Amygdala (tissue), 56 donors: ENCODE measurements at places on chromosomes 4 and X.

DNA sequence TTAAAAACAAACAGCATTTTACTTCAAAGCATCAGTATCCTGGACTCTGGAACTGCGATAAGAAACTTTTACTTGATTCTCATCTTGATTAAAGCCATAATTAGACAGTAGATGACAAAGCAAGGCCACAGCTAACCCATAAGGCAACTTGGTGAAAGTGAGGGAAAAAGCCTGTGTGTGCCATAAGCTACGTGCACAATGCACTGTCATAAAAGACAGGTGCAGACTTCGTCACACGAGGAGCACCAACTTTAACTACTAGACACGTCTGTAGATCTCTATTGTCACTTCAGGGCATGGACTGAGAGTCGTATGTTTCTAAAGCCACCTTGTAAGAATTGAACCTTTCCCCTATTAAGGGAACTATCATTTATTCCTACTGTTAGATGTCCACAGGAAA lies 13.1 kb downstream of the CTPS2 start:
- no peak for DNase-seq

DNA sequence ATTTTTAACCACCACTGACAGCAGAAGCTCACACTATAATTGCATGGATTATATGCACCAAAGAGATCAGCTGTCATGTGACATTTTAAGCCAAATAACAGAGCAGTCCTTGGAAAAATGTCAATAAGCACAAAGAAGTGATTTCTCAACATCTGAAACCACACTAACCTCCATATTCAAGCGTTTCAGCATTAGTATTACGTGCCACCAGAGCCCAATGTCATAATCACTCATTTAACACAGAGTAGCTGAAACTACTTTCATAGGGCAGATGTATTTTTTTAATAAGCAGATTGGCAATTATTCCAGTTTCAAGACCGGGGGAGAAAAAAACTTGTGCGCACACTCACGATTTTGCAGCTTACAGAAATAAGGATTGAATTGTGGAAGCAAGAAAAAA lies 76.6 kb downstream of the SH3KBP1 start:
- no peak for DNase-seq

GRCh38 chrX:69119122-69119521 lies 46.1 kb downstream of the PJA1 start:
- DNase-seq, result no peak

DNA sequence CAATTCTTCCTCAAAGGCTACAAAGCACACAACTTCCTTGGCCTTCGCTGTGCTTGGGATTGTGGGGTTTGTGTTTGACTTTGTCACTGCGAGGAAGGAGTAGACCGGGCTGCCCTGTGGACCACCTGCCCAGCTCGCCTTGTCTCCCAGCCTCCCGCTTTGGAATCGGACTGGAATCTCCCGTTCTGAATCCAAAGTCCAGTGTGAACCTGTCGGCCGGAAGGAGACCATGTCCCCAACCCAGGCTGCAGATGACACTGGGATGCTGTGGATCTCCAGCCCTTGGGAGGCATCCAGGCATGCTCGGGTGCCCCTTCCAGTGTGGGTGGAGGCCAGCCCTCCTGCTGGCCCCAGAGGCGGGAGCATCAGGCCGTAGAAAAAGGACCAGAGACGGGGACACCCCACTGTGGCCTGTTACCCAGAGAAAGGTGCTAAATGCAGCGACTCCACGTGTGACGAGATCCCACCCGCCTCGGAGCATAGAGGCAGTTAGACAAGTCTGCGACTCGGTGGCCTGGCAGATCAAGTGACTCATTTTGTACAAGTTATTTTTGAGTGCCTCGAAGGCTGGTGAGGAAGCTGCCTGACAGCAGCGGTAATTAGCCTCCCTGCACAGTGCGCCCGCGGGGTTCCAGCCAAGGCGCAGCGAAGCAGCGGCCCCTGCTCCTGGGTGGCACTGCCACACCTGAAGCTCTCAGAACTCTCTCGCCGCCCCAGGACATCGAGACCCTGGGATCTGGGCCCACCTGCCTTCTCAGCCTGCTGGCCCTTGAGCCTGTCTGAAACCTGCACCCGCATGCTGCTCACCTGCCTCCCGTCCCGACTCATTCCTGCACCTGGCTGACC lies 57.5 kb downstream of the ADRA2C start:
- no peak for DNase-seq

DNA sequence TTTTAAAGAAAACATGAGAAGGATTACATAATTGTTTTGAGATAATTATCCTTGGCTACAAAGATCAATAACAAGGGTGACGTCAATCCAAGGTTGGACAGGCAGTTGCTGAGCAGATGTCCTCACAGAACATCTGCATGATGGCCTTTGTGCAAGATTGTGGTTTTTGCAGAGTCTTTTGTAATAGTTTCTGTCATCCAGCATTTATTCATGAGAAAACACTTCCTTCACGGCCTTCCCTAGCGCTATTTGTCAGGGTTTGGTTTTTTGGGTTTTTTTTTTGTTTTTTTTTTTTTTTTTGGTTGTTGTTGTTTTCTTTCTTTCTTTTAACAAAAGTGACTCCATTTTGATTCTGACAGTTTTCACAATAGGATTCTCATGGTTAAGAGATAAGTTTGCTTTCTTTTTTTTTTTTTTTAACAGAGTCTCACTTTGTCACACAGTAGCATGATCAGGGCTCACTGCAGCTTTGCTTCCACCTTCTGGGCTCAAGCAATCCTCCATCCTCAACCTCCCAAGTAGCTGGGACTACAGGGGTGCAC lies 31.5 kb upstream of the ELF2 start:
- DNase-seq, result no peak

DNA sequence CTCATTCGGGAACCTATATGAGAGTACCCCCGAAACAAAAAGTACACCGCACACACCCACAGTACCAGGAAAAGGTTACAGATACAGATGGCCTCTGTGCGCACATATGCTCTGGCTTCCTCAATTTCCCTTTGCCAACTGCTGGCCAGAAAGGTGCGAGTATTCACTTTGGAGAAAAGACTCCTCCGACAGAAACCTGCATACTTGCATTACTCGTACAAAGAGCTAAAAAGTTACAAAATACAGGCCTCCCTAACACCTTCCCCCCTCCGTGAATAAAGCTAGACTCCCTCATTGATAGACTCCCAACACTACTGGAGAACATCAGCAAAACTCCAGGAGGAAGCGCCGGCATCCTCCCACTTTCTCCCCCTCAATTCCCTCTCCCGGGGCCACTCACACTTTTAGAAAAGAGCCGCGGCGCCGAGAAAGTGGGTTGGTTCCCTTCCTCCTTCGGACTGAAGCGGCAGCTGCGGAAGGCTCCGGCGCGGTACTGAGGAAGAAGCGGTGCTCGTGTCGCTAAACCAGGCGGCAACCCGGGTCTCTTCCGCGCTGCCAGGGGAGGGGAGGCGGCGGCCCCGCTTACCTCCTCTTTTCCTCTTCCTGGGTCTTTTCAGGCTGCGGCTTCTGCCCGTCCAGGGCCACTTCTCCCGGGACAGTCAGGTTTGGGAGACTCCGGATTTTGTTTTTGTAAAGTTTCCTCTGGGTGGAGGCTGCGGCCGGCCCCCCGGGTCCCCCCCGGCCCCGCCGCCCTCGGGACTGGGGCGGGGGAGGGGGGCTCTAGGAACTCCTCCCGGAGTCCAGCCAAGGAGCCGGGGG lies 1.1 kb downstream of the FBXW7 start:
- DNase-seq, result no peak

- DNase-seq, result no peak
Measured at GRCh38 chr4:73718375-73719373, 21.7 kb upstream of the CXCL8 start.

DNA sequence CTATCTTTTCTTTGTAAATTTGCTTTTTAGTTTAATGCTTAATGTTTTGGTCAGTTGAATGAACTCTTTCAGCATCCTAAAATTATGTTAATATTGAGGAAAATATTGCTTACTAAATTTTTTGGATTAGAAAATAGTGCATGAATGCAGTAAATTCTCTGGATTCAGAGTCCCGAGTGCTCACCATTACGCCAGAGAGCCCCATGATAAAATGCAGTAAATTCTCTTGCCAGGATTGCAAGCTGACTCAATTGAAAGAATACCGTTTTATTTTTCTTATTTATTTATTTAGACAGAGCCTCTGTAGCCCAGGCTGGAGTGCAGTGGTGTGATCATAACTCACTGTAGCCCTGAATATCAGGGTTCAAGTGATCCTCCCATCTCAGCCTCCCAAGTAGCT lies 60.9 kb upstream of the ENPEP start:
- DNase-seq, result no peak

GRCh38 chrX:41452565-41453356 lies 5.6 kb downstream of the NYX start:
- no peak for DNase-seq
